ENCODE measurements at places on chromosomes 12 and 14. TPM values are rescaled to one million over a fixed set of nuclear protein-coding genes. Genes with fewer than 3 reads are reported as not detected.

The ZNF891 gene
- total RNA-seq: 3.7 TPM

The KRT3 gene
- total RNA-seq: not detected

The IKZF4 gene
- total RNA-seq: 1.7 TPM

The RNASE3 gene
- not detected for total RNA-seq

The RFX4 gene
- 0.40 TPM for total RNA-seq

The SLC2A14 gene
- not detected for total RNA-seq

The FLRT2 gene
- 22.7 TPM for total RNA-seq

The OR6C68 gene
- total RNA-seq: not detected

The TESPA1 gene
- not detected for total RNA-seq

- no peaks in the 10 kb centered on the region for H3K36me3 ChIP-seq
- H3K4me1 ChIP-seq: peaks cover 88% of the 10 kb centered on the region
- peak; percentile 78 for DNase-seq
- peak overlapping the region; percentile 49 for H3K4me3 ChIP-seq
- H3K27ac ChIP-seq: peak overlapping the region; percentile 95
These were observed 23.1 kb upstream of the PGF start for GRCh38 chr14:74978416-74978947.

DNA sequence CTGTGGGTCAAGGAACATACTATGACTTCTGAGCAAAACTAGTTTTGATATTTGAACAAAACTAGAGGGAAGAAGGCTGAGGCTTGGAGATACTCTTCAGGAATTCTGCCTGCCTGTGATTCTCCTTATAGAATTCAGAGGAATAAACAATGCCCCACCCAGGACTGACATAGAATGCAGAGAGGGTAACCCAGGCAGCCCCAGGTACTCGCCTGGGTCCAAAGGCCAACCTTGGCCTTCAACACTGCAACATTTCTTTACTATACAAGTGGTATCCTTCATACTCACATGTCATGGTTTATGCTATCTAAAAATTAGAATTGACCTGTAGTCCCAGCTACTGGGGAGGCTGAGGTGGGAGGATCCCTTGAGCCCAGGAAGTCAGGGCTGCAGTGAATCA, 217.0 kb upstream of the FOXN3 start:
- H3K36me3 ChIP-seq: no peaks in the 10 kb centered on the region
- no peak overlapping the region for H3K4me3 ChIP-seq
- DNase-seq: no peak
- peaks cover 14% of the 10 kb centered on the region for H3K4me1 ChIP-seq
- H3K27me3 ChIP-seq: no peaks in the 10 kb centered on the region
- H3K27ac ChIP-seq: no peak overlapping the region

DNA sequence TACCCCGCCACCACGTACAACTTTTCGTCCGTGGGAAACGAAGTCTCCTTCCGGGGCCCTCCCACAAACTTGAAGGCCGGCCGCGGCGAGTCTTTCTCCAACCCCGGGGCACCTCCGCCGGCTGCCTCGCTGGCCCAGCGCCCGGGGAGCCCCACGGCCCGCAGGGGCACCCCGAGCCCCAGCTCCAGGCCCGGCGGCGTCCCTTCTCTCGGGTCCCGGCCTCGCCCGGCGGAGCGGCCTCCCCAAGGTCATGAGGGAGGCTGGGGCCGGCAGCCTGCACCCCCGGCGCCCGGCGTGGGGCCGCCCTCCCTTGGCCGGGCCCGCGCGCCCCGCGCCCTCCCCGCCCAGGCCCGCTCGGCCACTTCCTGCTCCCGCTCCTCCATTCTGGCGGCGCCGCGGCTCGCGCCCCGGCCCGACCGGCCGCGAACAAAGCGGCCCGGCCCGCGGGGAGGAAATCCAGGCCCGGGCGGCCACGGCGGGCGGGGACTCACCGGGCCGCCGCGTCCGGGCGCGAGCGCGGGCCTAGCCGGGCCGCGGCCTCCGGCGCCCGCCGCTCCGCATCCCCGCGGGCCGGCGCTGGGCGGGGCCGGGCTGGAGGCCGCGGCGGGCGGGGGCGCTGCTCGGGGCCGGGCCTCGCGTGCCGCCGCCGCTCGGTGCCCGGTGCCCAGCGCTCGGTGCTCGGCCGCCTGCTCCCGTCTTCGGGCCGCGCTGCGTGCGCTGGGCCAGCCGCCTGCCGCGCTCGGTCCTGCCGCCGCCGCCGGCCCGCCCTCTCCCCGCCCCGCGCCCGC, at the start of gene AKT1:
Gene AKT1, minus strand, starts transcription at position 756 of the 788 bp plus-strand sequence. CDS start 3,105 bp downstream, outside the sequence.
- no peak for DNase-seq
- H3K27ac ChIP-seq: peak within 1 kb of the TSS; percentile 72
- peaks cover 20% of the 10 kb centered on the region for H3K36me3 ChIP-seq

DNA sequence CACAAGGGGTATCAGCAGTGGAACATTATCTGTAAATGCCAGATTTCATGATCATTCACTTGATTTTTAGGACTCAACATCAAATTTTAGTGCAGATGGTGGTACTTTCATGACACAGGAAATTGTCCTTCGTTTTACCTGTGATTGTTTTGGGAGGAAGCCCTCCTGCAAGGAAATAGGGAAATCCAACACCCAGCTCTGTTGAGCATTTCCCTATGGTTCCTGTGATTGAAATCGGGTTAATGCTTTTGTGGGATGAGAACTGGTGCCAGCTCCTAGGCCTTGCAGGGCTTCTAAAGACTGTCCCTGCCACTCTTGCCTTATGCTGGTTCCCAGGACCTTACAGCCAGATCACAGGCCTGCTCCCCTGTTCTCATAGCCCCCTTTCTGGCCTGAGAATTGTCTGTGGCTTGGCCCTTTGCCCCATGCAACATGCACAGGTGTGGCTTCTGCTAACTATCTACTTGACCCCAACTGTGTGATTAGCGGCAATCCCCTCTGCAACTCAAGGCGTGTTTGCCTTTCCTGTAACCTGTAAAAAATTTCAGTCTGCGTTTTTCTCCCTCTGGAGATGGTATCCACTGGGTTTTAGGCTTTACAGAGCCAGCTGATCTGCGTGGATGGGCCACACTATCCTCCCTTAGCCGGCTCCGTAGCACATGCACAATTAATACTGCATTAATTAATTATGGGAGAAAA, 112.5 kb downstream of the ETV6 start:
- no peaks in the 10 kb centered on the region for H3K36me3 ChIP-seq
- H3K27ac ChIP-seq: no peak overlapping the region
- no peaks in the 10 kb centered on the region for H3K27me3 ChIP-seq
- no peak for DNase-seq
- H3K4me3 ChIP-seq: no peak overlapping the region

DNA sequence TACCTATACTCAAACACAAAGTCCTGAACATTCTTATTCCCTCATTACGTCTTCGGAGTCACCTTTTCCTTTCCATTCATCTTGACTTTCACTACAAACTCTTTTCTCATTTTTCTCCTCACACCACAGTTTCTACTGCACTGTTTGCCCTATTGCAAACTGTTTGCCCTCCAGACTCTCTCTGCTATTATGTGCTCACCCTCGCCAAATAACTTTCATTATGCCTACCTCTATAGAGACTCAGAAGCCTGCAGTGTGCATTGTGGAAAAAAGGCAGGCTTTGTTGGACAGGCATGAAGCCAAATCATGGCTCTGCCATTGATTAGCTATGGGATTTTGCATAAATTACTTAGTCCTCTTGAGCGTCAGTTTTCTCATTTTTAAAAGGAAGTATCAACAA, 246.6 kb upstream of the CCDC196 start:
- no peak for DNase-seq
- H3K36me3 ChIP-seq: no peaks in the 10 kb centered on the region
- H3K4me3 ChIP-seq: no peak overlapping the region
- H3K27ac ChIP-seq: no peak overlapping the region
- H3K27me3 ChIP-seq: no peaks in the 10 kb centered on the region

- DNase-seq: no peak
- no peaks in the 10 kb centered on the region for H3K4me1 ChIP-seq
- no peak overlapping the region for H3K27ac ChIP-seq
- no peaks in the 10 kb centered on the region for H3K27me3 ChIP-seq
- H3K36me3 ChIP-seq: no peaks in the 10 kb centered on the region
These were observed 331.7 kb downstream of the NRXN3 start for GRCh38 chr14:78501909-78502308.

- H3K4me1 ChIP-seq: peaks cover 22% of the 10 kb centered on the region
- H3K27me3 ChIP-seq: no peaks in the 10 kb centered on the region
- no peak overlapping the region for H3K4me3 ChIP-seq
- no peak overlapping the region for H3K27ac ChIP-seq
- DNase-seq: no peak
These were observed 200.2 kb downstream of the TSPAN9 start for GRCh38 chr12:3277306-3277943.

GRCh38 chr12:64780132-64780530, 20.9 kb upstream of the GNS start:
- peaks cover 10% of the 10 kb centered on the region for H3K4me1 ChIP-seq
- no peak overlapping the region for H3K27ac ChIP-seq
- no peak for DNase-seq
- H3K4me3 ChIP-seq: peak overlapping the region; percentile 63

DNA sequence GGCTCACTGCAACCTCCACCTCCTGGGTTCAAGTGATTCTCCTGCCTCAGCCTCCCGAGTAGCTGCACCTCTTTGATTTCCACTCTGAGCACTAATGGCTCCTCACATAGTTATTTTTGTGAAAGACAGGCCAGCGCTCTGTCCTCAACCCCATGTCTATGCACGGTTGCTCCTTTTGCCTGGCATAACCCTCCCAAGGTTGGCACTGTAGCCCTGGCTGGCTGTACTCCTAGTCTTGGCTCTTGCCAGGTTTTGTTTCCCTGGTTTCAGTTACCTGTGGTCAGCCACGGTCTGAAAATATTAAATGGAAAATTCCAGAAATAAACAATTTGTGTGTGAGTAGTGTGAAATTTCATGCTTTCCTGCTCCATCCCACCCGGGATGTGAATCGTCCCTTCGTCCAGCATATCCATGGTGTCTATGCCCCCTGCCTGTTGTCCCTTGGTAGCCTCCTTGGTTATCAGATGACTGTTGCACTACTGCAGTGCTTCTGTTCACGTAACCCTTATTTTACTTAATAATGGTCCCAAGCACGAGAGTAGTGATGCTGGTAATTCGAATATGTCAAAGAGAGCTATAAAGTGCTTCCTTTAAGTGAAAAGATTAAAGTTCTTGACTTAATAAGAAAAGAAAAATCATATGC, 12.3 kb upstream of the DCD start:
- H3K36me3 ChIP-seq: no peaks in the 10 kb centered on the region
- H3K27ac ChIP-seq: no peak overlapping the region
- no peak for DNase-seq
- no peaks in the 10 kb centered on the region for H3K4me1 ChIP-seq

GRCh38 chr14:59253527-59253926, 65.1 kb downstream of the DAAM1 start:
- H3K27me3 ChIP-seq: no peaks in the 10 kb centered on the region
- H3K4me1 ChIP-seq: peaks cover 34% of the 10 kb centered on the region
- DNase-seq: no peak
- no peak overlapping the region for H3K27ac ChIP-seq
- no peak overlapping the region for H3K4me3 ChIP-seq

DNA sequence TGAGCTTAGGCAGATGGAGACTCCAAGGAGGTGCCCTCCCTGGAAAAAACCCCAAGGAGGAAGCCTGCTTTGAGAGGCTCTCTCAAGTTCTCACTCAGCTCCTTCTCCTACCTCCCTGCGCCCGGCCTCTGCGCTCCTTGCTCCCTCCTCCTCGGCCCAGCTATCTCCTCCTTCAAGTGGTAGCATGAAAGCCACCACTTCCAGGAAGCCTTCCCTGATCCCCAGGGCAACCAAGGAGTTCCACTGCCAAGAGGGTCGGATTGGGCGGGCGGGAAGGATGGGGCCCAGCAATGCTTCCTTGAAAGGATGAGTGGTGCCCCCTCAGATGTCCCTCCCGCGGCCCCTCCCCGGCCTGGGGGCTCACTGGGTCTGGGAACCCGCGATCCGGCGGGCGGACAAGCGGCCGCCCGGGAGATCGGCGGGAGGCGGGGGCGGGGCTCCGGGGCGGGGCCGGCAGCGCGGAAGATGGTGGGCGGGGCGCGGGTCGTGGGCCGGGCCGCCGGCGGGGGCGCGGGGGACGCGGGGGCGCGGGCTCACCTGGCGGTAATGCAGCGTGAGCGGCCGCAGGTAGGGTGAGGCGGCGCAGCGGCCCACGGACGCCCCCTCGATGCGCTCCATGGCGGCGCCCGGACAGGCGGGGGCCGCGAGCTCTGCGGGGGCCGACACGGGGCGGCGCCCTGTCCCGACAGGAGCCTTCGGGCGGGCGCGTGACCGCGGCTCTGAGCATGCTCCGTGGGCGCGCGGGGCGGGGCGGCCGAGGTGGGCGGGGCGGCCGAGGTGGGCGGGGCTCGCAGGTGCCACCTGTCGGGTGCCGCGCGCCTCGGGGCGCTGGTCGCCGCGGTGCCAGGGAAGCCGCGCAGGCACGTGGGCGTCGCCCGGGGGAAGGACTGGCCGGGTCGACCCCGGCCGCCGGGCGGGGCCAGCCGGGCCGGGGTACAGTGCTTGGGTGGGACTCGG, at the start of gene NUDT14:
Gene NUDT14, minus strand, starts transcription at position 721 of the 957 bp plus-strand sequence. Its CDS starts 103 bp downstream, at position 618.
- H3K4me3 ChIP-seq: peak within 1 kb of the TSS; percentile 57
- no peaks in the 10 kb centered on the region for H3K36me3 ChIP-seq
- DNase-seq: peak; percentile 71
- no peaks in the 10 kb centered on the region for H3K27me3 ChIP-seq
- no peak within 1 kb of the TSS for H3K27ac ChIP-seq

GRCh38 chr12:92535961-92536360, 166.8 kb upstream of the PLEKHG7 start:
- no peak overlapping the region for H3K4me3 ChIP-seq
- no peak overlapping the region for H3K27ac ChIP-seq
- peaks cover 20% of the 10 kb centered on the region for H3K4me1 ChIP-seq
- no peak for DNase-seq

GRCh38 chr12:82596483-82596882, 90.2 kb upstream of the TMTC2 start:
- no peaks in the 10 kb centered on the region for H3K36me3 ChIP-seq
- DNase-seq: no peak
- no peak overlapping the region for H3K4me3 ChIP-seq
- peaks cover 8% of the 10 kb centered on the region for H3K4me1 ChIP-seq
- H3K27ac ChIP-seq: no peak overlapping the region

- H3K4me3 ChIP-seq: peak overlapping the region; percentile 78
- H3K36me3 ChIP-seq: no peaks in the 10 kb centered on the region
These were observed 991 bp downstream of the FBXL14 start for GRCh38 chr12:1593174-1594005.

DNA sequence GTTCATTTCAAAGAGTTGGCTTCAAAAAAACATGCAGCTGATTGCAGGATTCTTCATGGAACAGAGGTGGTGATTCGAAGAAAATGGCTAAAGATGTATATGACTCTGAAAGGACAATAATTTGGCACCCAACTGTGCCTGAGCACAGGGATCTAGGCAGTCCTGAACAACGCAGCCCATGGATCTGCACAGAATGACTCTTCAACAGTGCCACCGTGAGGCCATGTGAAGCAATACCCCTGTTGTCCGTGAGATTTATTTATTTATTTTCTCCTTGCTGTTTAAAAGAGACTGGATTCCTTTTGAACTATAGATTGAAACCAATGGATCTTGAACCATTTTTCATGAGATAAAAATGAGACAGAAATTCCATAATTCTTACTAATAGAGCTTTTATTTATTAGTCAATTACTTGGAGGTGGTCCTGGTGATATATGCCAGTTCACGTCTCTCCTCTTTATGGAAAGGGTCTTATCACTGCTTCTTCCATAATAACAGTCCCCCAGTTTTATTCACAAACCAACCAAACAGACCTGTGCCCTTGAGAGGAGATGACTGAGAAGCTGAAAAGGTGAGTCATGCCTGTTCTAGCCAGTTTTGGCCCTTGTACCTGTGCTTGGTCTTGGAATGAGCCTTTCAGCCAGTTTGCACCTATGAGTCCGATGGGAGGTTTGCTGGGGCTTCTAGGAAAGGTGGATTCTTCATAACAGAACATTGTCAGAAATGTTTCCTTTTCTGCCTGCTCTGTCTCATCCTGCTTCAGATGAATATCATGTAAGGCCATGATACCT, 1598.3 kb downstream of the AACS start:
- H3K27ac ChIP-seq: no peak overlapping the region
- H3K36me3 ChIP-seq: no peaks in the 10 kb centered on the region
- H3K4me3 ChIP-seq: no peak overlapping the region
- peak; percentile 2 for DNase-seq

Measured in SJCRH30 (cell line).